ENCODE measurements at places on chromosomes 7 and 10. TPM values are rescaled to one million over a fixed set of nuclear protein-coding genes. Genes with fewer than 3 reads are reported as not detected.

DNA sequence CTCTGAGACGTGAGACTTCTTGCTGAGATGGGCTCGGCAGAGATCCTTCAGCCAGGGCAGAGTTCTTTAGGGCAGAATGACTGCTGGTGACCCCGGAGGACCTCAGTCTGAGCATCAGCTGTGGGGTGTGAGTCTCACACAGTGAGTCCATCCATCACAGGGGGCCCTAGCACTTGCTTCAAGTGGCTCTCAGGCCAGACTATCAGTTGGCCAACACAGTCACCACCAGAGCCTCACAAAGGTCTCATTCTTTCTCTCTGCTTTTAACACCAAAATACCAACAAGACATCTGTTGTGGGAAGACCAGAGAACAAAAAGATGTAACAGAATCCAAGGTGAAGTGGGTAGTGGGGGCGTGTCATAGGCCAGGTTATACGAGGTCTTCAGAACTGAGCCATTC is 345.6 kb upstream of the NRP1 start:
- peaks cover 8% of the 10 kb centered on the region for H3K4me1 ChIP-seq
- no peak overlapping the region for H3K27ac ChIP-seq
- no peaks in the 10 kb centered on the region for H3K36me3 ChIP-seq
- H3K4me3 ChIP-seq, result no peak overlapping the region

DNA sequence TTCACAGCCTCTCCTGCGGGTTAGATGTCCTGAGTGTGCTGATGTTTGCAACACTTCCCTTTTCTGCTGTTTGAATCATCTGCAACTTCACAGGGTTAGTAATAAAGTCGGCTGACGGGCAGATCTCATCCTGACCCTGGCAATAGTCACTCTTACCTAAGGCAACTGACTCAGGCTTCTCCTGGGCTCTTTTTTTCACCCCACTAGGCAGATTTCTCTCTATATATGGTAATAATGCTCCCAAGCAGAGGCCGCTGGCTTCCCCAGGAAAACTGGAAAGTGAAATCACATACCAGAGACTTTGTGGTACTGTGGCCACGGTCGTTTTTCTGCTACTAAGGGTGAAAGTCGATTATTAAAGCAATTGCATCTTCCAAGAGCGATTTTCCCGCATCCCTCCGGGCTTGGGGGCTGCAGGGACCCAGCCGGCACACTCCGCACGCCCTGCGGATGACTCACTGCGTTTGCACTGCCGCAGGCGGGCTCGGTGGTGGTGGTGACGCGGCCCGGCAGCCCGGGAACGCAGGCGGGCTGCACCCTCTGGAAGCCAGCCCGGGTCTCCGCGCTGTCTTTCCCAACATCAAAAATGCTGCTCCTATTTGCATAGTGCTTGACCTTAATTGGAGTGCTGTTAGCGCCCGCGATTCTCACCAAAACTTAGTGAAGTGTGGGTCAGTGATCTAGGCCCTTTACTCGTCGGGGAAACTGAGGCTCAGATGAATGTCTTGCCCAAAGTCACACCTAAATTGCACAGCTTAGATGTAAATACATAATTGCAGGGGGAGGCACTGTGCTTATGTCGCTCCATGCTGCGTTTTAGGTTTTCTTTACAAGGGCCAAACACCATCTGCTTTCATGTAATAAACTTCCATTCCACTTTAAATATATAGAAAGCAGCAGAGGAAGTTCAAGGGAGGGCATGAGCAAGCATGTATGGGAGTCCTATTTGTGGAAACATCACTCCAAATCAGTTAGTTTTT is 47.6 kb upstream of the ITGB1 start:
- H3K36me3 ChIP-seq, result no peaks in the 10 kb centered on the region
- peak overlapping the region; percentile 77 for H3K27ac ChIP-seq
- H3K4me1 ChIP-seq, result peaks cover 10% of the 10 kb centered on the region
- H3K4me3 ChIP-seq, result peak overlapping the region; percentile 67
- peak; percentile 86 for DNase-seq
- no peaks in the 10 kb centered on the region for H3K27me3 ChIP-seq

DNA sequence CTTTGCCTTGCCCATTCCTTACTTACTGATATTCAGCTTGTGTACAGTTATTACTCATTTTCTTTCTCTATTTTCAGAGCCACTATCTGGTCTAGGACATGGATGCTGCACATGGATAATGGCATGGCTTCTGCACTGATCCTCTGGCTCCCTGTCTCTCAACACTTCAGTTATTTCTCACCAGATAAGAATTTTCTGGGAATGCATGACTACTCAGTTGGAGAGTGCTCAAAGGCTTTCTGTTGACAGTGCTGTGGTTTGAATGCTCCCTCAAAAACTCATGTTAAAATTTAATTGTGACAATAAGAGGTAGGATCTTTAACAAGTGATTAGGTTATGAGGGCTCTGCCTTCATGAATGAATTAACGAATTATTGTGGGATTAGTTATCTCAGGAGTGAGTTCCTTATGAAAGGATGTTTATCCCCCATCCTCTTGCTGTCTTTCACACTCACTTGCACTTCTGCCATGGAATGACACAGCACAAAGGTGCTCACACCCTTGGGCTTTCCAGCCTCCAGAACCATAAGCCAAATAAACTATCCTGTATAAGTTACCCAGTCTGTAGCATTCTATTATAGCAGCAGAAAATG is 16.1 kb upstream of the PIK3CG start:
- H3K4me1 ChIP-seq, result no peaks in the 10 kb centered on the region
- no peaks in the 10 kb centered on the region for H3K27me3 ChIP-seq
- DNase-seq, result no peak
- no peak overlapping the region for H3K27ac ChIP-seq
- H3K36me3 ChIP-seq, result no peaks in the 10 kb centered on the region
- no peak overlapping the region for H3K4me3 ChIP-seq

C10orf95 gene
- not detected for total RNA-seq

- no peak for DNase-seq
- H3K27me3 ChIP-seq, result peaks cover 6% of the 10 kb centered on the region
- H3K27ac ChIP-seq, result peak within 1 kb of the TSS; percentile 55
- peak within 1 kb of the TSS; percentile 61 for H3K4me3 ChIP-seq
Observed at GRCh38 chr7:23246555-23246954, at the start of gene GPNMB. GPNMB (plus strand) TSS chr7:23246775; CDS start chr7:23246858, 83 bp downstream.

GRCh38 chr10:80204677-80205476 is 460 bp downstream of the ANXA11 start:
- no peaks in the 10 kb centered on the region for H3K27me3 ChIP-seq
- H3K27ac ChIP-seq, result peak overlapping the region; percentile 99
- H3K4me1 ChIP-seq, result peaks cover 52% of the 10 kb centered on the region
- DNase-seq, result peak; percentile 71
- H3K4me3 ChIP-seq, result peak overlapping the region; percentile 96

C10orf62 gene
- 0.56 TPM for total RNA-seq

DNA sequence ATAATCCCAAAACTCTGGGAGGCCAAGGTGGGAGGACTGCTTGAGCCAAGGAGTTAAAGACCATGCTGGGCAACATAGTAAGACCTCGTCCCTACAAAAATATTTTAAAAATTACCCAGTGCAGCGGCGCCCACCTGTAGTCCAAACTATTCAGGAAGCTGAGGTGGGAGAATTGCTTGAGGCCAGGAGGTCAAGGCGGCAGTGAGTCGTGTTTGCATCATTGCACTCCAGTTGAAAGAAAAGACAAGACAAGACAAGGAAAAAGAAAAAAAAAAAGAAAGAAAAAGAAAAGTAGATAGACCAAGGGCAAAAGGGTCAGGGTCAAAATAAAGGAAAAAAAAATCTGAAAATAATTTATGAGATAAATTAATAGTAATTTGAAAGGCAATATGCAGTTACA is 5.8 kb downstream of the ANXA7 start:
- H3K27me3 ChIP-seq, result no peaks in the 10 kb centered on the region
- DNase-seq, result no peak
- H3K27ac ChIP-seq, result no peak overlapping the region

CDH23 gene
- 3.8 TPM for total RNA-seq

DNA sequence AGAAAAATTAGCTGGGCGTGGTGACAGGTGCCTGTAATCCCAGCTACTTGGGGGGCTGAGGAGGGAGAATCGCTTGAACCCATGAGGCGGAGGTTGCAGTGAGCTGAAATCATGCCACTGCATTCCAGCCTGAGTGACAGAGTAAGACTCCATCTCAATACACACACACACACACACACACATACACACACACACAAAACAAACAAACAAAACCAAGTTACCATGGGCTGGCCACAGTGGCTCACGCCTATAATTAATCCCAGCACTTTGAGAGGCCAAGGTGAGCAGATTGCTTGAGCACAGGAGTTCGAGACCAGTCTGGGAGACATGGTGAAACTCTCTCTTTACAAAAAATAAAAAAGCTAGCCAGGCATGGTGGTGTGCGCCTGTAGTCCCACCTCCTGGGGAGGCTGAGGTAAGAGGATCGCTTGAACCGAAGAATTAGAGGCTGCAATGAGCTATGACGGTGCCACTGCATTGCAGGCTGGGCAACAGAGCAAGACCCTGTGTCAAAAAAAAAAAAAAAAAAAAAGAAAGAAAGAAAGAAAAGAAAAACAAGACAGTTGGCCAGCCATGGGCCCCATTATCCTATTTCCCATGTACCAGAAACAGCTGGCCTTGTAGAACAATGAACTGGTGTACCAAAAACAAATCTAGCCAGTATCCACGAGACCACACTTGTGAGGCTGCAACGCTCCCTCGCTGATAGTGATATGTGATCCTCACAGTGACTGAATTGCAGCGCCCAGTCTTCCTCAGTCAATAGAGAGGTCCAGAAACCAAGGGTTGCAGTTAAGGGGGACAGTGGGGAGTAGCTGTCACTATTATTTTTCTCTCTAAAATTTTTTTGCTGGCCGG is 6.6 kb upstream of the AGFG2 start:
- H3K4me3 ChIP-seq, result no peak overlapping the region
- H3K27me3 ChIP-seq, result peaks cover 11% of the 10 kb centered on the region
- H3K4me1 ChIP-seq, result no peaks in the 10 kb centered on the region
- no peaks in the 10 kb centered on the region for H3K36me3 ChIP-seq

GRCh38 chr7:84675633-84676034 is 481.0 kb upstream of the SEMA3A start:
- no peak for DNase-seq
- H3K36me3 ChIP-seq, result no peaks in the 10 kb centered on the region
- H3K27me3 ChIP-seq, result no peaks in the 10 kb centered on the region
- no peaks in the 10 kb centered on the region for H3K4me1 ChIP-seq
- H3K27ac ChIP-seq, result no peak overlapping the region
- H3K4me3 ChIP-seq, result no peak overlapping the region

- H3K27ac ChIP-seq, result no peak overlapping the region
- H3K36me3 ChIP-seq, result no peaks in the 10 kb centered on the region
- no peak for DNase-seq
- H3K4me1 ChIP-seq, result no peaks in the 10 kb centered on the region
Observed at GRCh38 chr7:138417078-138417700, 42.9 kb upstream of the TRIM24 start.

FFAR4 gene
- total RNA-seq, result 0.07 TPM

TUBB8 gene
- not detected for total RNA-seq

IQUB gene
- total RNA-seq, result 0.32 TPM

- no peak for DNase-seq
- H3K4me3 ChIP-seq, result no peak overlapping the region
- H3K27me3 ChIP-seq, result peaks cover 3% of the 10 kb centered on the region
Observed at GRCh38 chr7:45196374-45196773, 38.8 kb downstream of the RAMP3 start.

- H3K27ac ChIP-seq, result no peak overlapping the region
- no peaks in the 10 kb centered on the region for H3K4me1 ChIP-seq
- no peak overlapping the region for H3K4me3 ChIP-seq
- no peaks in the 10 kb centered on the region for H3K36me3 ChIP-seq
Observed at GRCh38 chr7:101746314-101746713, 71.1 kb upstream of the CUX1 start.

DNA sequence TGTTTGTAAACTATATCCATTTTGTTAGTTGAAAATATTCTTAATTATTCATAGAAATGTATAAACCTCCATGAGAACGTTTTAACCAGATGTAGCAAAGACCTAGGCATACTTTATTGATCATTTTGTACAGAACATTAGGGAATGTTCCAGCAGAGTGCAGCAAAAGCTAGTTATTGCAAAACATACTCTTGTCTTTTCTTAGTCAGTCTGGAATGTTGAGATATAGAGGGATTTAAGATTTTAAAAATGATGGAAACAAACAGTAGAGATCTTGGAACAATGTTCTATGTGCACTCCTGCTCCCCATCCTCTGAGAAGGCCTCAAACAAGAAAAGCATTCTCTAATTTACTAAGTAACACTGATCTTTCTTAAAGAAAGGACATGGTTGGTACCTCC is 292.1 kb downstream of the BBS9 start:
- H3K4me3 ChIP-seq, result no peak overlapping the region
- no peaks in the 10 kb centered on the region for H3K4me1 ChIP-seq
- H3K36me3 ChIP-seq, result no peaks in the 10 kb centered on the region

DNA sequence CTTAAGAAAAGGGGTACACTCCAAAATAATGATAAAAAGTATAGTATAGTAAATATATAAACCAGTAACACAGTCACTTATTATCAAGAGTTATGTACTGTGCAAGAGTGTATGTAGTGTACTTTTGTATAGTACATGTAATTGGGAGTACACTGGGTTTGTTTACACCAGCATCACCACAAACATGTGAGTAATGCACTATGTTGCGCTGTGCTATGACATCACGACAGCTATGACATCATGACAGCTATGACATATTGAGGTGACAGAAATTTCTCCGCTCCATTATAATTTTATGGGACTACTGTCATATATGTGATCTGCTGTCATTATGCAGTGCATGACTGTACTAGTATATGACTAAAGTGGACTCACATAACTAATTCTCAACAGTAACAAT is 84.6 kb downstream of the KMT2C start:
- no peak for DNase-seq
- H3K27ac ChIP-seq, result no peak overlapping the region
- H3K36me3 ChIP-seq, result no peaks in the 10 kb centered on the region
- H3K4me3 ChIP-seq, result no peak overlapping the region
- H3K4me1 ChIP-seq, result peaks cover 4% of the 10 kb centered on the region
- no peaks in the 10 kb centered on the region for H3K27me3 ChIP-seq

ETV1 gene
- total RNA-seq, result 3.8 TPM

KCND2 gene
- 0.15 TPM for total RNA-seq

DNA sequence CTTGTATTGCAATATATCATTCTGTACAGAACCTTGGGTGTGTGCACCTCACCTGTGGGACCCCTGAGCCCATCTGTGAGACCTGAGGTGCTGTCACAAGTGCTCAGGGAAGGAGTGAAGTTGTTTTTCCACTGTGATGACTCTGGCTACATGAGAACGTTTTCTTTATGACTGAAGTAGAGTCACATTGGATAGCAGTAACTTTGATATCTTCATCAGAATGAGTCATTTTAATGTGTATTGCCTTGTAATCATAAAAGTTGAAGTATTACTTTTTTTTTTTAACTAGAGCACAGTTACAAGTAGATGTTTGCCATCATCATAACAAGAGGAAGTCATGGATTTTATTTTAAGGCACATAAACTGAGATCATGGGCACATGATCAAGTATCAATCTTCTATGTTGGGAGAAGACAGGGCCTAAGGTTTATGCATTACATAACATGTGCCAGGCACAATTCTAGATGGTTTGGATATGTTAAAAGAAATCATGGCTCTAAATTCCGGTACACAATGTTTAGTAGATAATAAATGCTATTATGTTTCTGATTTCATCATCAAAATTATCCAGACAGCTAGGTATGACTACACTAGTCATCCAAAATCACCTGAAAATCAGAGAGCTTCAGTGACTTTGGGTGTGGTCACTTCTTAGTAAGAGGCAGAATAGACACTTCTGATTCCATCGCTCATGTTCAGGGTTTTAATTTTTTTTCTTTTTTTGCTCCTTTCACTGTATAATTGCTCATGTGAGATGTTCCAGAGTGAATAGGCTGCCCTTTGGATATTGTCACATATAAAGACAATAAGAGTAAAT is 82.7 kb upstream of the KLF6 start:
- H3K4me1 ChIP-seq, result no peaks in the 10 kb centered on the region
- H3K36me3 ChIP-seq, result no peaks in the 10 kb centered on the region
- H3K27ac ChIP-seq, result no peak overlapping the region
